ENCODE measurements at places on chromosomes 5 and 9.

DNA sequence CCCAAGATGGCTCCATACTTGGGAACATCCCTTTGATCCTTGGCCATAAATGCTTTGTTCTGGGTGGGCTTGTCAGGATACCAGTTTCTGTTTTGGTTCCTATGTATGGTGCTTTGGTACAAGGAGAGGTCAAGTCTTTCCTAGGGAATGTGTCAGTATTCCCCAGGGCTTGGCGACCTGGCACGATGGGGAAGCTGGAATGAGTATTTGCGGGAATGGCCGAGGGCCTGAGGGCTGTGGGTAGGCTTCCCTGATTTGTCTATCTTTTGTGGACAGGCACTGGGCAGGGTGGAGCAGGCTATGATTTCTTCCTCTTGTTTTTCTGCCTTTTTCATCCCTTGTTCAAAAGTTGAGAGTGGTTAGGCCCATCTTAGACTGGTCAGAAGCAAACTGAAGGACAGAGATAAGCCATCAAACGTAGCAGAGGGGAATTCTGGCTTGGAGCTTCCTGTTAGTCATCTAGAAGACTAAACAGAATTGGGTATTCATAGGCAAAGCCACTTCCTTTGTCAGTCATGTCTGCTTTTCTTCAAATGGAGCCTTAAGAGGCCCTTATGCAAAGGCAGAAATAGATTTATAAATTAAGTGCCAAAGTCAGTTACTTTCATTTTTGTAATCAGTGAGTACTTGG lies 13.7 kb downstream of the DOCK2 start:
- DNase-seq: no peak

- no peak for DNase-seq
Measured at GRCh38 chr5:135697959-135698345, 119.2 kb upstream of the CXCL14 start.

DNA sequence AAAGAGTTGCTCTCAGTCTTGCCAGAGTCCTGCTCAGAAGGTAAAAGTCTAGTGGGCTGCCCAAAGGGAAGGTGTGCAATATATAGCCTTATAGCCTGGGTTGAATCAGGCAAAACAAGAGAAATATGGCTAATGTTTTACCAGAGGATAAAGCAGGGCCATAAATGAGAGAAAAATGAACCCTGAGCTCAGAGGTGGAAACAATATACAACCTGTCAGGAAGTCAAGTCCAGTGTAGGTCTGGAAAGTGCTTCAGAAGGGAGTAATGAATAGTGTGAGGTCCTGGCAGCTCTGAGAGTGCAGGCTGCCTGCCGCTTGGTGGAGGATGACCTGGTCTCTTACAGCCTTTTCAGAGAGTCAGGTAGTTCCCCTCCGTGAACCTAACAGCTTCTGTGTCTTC lies 177.8 kb upstream of the TNC start:
- DNase-seq: no peak

- DNase-seq: no peak
Measured at GRCh38 chr9:9783711-9784110, 829.1 kb downstream of the PTPRD start.

DNA sequence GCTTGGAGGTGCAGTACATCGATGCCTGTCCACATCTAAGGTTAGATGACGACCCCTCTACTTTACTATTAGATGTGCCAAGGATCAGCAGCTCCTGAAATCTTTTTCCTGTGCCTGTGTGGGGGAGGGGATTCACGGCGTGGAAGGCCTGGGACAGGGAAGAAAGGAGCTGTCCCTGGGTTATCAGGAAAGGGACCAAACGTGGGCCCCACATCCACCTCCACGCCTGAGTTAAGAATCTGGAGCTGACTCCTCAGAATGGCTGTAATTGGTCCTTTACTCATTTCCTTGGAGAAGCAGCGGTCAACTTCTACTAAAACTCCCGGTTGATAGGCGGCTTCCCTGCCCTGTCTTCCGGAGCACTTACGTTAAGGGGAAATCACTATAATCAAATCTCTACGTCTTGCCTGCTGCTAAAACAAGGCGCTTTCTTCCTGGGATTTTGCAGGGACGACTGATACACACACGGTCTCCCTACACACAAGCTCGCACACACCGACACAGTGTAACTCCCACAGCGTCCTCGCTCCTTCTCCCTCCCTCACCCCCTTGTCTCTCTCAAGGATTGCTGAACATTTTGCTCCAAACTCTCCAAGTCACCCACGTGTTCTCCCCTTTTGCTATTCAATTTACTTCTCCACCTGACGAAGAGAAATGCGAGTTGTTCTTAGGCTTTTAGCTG lies 1.4 kb downstream of the PDE4D start:
- DNase-seq: no peak

GRCh38 chr9:132949709-132950108 lies 5.3 kb upstream of the TSC1 start:
- DNase-seq: no peak

DNA sequence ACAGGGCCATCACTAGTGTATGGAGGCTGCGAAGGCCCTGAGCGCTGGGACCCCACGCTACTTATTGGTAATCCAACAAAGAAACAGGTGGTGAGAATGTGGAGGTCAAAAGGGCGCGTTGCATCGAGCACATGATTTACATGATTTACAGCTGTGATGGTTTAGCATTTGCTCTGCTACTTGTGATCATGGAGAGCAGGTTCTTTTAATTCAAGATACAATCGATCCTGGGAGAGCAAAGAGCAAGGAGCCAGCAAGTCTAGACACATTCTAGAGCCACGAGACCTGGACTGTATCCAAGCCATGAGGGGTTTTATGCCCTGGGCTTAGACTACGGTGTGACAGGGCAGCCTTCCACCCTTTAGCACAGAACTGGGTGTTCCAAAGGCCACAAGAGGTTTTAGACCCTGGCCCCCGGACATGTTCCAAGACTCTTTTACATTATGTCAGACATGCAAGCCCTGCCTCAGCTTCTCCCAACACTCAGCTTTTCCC lies 47.0 kb upstream of the CLK4 start:
- no peak for DNase-seq

GRCh38 chr5:1217596-1218206 lies 7.5 kb upstream of the SLC6A18 start:
- no peak for DNase-seq

GRCh38 chr5:139194486-139194885 lies 3.7 kb downstream of the SIL1 start:
- no peak for DNase-seq

DNA sequence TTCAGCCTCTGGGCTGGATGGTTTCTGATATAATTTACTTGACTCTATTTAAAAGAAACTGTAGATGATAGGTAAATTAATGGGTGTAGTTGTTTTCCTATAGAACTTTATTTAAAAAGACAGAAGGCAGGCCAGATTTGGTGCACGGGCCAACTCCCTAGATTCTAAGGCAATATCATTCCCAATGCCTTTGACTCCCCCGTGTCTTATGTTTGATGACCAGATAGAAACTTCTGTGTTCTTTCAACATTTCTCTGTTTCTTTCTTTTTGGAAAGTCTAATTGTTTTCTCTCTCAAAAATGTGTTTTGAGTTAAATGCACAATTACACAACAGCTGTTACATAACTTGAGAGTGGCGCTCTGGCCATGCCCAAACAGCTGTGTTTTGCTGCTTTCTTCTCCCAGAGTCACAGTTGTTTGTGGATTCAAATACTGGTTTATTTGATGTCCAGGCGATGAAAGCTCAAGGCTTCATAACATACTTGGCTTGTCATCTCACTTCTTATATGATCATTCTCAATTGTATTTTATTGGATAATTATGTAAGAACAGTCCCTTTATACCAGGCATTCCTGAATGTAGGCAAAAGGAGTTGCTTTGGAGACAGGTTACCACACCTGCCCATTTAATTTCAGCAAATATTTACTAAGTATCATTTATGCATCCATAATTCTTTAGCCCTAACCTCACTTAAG lies 1.7 kb upstream of the ALDH1A1 start:
- no peak for DNase-seq

GRCh38 chr5:138936225-138936967 lies 61.3 kb upstream of the LRRTM2 start:
- DNase-seq: no peak

Data from cortex of kidney (tissue), 1 donor.